ENCODE measurements at places on chromosomes 4 and X.

DNA sequence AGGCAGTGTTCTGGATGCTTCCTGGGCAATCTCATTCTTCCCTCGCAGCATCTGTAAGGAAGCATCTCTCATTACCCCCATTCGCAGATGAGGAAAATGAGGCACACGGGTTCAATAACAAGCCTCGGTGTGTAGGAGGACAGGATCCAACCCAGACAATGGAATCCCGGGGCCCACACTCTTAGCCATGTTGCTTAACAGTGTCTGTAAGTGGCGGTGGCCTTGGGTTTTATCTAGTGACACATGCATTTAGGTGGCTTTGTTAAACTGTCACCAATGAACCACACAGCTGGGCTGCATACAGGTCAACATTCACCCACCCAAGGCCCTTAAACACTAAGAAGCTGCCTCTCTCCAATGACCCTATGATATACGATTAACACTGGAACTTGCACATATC, 22.6 kb downstream of the RELL1 start:
- no peak for DNase-seq

- DNase-seq = no peak
These were observed 33.3 kb downstream of the CLDN22 start for GRCh38 chr4:183286590-183287308.

DNA sequence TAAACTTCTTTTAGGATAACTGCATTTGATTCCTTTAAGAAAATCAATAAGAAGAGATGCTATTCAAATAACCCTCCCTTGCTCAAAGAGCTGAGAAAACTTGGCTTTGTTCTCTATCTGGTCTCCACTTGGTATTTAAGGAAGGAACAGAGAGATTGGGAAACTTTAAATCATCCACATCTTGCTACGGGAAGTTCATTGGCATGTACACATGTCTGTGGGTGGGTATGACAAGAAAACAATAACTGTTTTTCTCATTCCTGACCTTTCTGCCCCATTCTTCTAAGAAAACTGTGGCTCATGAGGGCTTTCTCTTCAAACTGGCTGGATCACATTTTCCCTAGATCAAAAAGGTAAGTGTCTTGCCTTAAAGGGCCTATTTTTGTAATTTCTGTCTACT, 6.0 kb downstream of the SEL1L3 start:
- DNase-seq = no peak

- no peak for DNase-seq
These were observed 18.7 kb downstream of the APOO start for GRCh38 chrX:23888887-23889501.

Measured in stimulated activated CD4-positive, alpha-beta T cell treated with anti-CD3 and anti-CD28 coated beads, Interleukin-12 subunit alpha, Interleukin-12 subunit beta, amount 100 ng/mL, for 48 hours (primary cell).